ENCODE measurements at places on chromosomes 3 and 15.

GRCh38 chr15:83992324-83993031 lies 243.1 kb upstream of the GOLGA6L4 start:
- no peak for DNase-seq

GRCh38 chr3:119967353-119968006 lies 126.8 kb downstream of the GSK3B start:
- DNase-seq = no peak

DNA sequence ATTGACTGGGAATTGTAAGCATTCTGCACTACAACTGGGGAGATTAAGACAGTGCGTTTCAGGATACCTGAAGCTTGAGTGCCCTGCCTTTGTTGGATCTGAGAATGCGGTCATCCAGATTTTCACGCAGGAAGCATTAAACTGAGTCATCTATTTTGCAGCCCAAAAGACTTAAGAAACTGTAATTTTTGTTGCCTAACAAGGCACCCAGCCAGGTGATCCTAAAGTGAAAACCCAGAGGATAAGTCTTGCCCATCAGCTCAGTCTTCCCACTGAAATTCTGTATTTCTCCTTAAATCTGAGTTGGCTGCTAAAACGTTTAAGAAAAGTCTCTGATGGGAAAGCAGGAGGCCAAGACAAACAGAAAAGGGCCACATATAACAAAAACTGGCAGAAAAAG lies 242.5 kb upstream of the TMCO5A start:
- DNase-seq = no peak

DNA sequence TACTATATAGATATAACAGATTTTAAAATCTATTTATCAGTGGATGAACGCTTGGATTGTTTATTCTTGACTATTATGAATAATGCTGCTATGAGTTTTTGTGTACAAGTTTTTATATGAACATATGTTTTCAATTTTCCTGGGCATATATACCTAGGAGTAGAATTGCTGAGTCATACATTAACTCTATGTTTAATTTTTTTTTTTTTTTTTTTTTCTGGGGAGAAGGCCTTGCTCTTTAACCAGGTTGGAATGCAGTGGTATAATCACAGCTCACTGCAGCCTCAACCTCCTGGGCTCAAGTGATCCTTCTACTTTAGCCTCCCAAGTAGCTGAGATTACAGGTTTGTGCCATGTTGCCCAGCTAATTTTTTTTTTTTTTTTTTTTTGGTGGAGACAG lies 9.1 kb downstream of the CIDEC start:
- DNase-seq = no peak

DNA sequence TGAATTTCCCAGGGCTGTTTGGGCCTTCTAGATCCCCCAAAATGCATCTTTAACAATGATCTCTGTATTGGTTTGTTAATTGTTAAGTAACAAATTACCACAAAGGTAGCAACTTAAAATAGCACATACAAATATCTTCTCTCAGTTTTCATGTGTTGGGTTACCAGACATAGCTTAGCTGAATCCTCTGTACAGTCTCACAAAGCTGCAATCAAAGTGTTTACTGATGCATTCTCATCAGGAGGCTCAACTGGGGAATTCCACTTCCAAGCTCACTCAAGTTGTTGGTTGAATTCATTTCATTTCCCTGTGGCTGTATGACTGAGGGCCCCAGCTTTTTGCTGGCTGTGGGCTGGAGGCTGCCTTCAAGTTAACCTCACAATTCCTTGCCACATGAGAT lies 297.6 kb downstream of the RPLP1 start:
- DNase-seq = no peak
